ENCODE measurements at places on chromosomes 5 and 9.

DNA sequence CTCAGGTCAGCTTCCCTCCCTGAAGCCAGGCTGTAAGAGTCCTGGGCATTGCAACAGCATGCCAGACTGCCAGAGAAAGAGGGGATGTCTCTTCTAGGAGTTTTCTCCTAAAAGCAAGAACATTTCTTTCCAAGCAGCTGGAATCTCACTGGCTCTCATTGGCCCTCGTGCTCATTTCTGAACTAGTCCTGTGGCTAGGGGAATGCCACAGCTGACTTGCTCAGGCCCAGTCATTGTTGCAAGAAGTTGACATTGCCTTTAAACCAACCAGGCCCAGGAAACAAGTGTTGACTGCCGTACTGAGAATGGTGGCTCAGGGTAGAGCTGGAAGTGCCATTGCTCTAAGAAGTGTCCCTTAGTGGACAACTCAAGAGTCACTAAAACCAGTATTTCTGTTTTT lies 15.0 kb upstream of the CEP120 start:
- no peak overlapping the region for H3K27ac ChIP-seq
- no peaks in the 10 kb centered on the region for H3K27me3 ChIP-seq
- no peaks in the 10 kb centered on the region for H3K4me1 ChIP-seq
- H3K4me3 ChIP-seq = no peak overlapping the region
- DNase-seq = no peak
- H3K36me3 ChIP-seq = no peaks in the 10 kb centered on the region

- H3K27ac ChIP-seq = no peak overlapping the region
- no peaks in the 10 kb centered on the region for H3K27me3 ChIP-seq
- DNase-seq = no peak
- H3K36me3 ChIP-seq = no peaks in the 10 kb centered on the region
- no peaks in the 10 kb centered on the region for H3K4me1 ChIP-seq
- H3K4me3 ChIP-seq = no peak overlapping the region
Measured at GRCh38 chr5:175745210-175745609, 87.3 kb downstream of the HRH2 start.

DNA sequence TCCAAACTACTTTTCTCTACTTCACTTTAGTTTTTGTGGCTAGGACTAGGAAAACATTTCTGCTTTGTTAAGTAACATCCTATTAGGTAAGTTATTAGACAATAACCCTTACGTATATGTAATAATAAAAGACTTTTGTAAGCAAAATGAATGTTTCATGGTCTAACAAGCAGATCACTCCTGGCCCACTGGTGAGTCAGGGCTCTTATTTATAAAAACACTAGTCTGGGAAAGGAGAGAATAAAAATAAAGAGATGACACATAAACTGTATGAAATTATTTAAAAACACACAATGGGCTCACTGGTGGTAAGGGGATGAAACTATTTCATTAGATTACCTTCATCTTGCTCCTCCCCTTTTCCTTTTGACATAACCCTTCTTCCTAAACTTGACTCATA lies 2212.2 kb upstream of the ACO1 start:
- H3K4me3 ChIP-seq = no peak overlapping the region
- H3K27ac ChIP-seq = no peak overlapping the region
- H3K36me3 ChIP-seq = no peaks in the 10 kb centered on the region

GRCh38 chr9:84953797-84954705 lies 284.5 kb downstream of the NTRK2 start:
- peak overlapping the region; percentile 62 for H3K27ac ChIP-seq
- no peaks in the 10 kb centered on the region for H3K27me3 ChIP-seq
- H3K36me3 ChIP-seq = no peaks in the 10 kb centered on the region
- H3K4me1 ChIP-seq = no peaks in the 10 kb centered on the region
- H3K4me3 ChIP-seq = peak overlapping the region; percentile 44

DNA sequence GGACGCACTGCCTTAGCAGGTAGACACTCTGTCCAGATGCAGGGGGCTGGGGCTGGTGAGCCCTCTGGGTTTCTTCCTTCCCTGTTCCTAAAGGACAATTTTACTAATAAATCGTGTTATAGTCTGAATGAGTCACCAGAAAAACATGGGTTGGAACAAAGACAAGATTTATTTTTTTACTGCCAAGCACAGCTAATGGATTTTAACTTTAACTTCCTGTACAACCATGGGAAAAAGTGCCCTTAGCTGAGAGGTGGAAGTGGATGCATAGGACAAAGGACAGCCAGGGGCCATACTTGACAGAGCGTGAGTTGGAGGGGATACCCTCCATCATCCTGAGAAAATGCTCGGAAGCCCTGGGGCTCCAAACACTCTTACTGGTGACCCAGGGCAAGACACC lies 300.7 kb downstream of the MSX2 start:
- H3K4me3 ChIP-seq = no peak overlapping the region
- H3K27ac ChIP-seq = no peak overlapping the region
- no peak for DNase-seq
- no peaks in the 10 kb centered on the region for H3K4me1 ChIP-seq

- no peak overlapping the region for H3K4me3 ChIP-seq
- H3K36me3 ChIP-seq = no peaks in the 10 kb centered on the region
- no peak overlapping the region for H3K27ac ChIP-seq
- no peak for DNase-seq
- H3K4me1 ChIP-seq = no peaks in the 10 kb centered on the region
Measured at GRCh38 chr5:40395251-40395650, 284.5 kb upstream of the PTGER4 start.

DNA sequence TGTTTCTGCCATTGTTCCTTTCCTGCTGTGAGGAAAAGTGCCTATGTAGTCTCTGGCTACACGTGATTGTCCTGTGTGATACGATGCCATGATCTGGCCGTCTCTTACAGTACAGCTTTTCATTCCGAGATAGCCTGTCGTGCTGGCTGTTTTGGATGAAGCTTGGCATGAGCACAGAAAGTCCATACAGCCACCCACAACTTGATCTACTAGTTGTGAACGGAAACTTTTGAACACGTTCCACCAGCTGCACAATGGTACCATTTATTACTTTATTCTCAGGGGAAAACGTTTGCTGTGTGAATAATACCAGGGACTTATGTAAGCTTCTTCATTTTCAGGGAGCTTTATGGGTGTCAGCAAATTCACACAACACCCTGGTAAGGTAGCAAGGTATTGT lies 217.6 kb upstream of the ANKRD55 start:
- H3K27ac ChIP-seq = peak overlapping the region; percentile 68
- no peak for DNase-seq
- H3K27me3 ChIP-seq = no peaks in the 10 kb centered on the region
- no peaks in the 10 kb centered on the region for H3K4me1 ChIP-seq

GRCh38 chr5:143938230-143938629 lies 126.3 kb downstream of the HMHB1 start:
- no peak overlapping the region for H3K27ac ChIP-seq
- no peaks in the 10 kb centered on the region for H3K4me1 ChIP-seq

DNA sequence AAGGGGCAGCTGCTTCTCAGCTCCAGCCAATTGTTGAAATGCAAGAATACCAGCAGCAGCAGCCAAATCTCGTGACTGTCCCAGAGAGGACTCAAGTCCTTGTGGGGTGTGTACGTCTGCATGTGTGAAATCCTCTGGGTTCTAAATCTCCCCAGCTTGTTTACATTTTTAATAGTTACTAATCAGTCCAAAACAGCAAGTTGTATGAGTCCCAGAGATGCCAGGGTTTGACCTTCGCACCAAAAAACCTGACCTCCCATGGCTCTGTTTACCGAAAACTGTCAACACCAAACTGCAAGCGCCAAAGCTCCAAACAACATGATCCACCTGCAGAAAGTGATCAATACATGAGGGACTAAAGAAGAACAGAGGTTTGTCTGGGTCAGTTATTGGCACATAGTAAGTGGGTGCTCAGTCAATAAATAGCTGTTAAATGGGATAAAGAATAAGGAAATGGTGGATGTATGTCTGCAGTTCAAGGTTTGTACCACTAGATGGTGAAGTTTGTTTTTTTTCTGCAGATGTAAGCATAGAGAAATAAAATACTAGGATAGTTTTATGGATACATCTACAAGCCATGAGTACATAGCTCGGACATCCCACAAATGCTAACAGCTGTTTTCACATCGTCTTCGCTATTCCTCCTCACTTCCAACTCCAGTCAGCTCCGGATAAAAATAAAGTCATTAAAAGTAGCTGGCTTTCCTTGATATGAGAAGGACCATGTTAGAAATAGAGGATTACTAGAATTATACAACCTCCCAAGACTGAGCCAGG lies 85.3 kb upstream of the ADRB2 start:
- no peak overlapping the region for H3K27ac ChIP-seq
- no peaks in the 10 kb centered on the region for H3K36me3 ChIP-seq
- no peaks in the 10 kb centered on the region for H3K4me1 ChIP-seq
- no peak overlapping the region for H3K4me3 ChIP-seq

- no peak for DNase-seq
- no peak overlapping the region for H3K4me3 ChIP-seq
- H3K4me1 ChIP-seq = peaks cover 4% of the 10 kb centered on the region
- H3K27ac ChIP-seq = peak overlapping the region; percentile 14
Measured at GRCh38 chr9:127550282-127550681, 61.8 kb upstream of the STXBP1 start.

- H3K27me3 ChIP-seq = no peaks in the 10 kb centered on the region
- H3K36me3 ChIP-seq = no peaks in the 10 kb centered on the region
- DNase-seq = no peak
- H3K4me3 ChIP-seq = no peak overlapping the region
Measured at GRCh38 chr5:147626464-147626863, 116.6 kb upstream of the DPYSL3 start.

- DNase-seq = no peak
- no peaks in the 10 kb centered on the region for H3K4me1 ChIP-seq
- H3K27ac ChIP-seq = no peak overlapping the region
- no peaks in the 10 kb centered on the region for H3K36me3 ChIP-seq
- H3K4me3 ChIP-seq = no peak overlapping the region
- no peaks in the 10 kb centered on the region for H3K27me3 ChIP-seq
Measured at GRCh38 chr5:59016925-59017324, 434.1 kb downstream of the RAB3C start.

GRCh38 chr9:116372081-116372673 lies 218.6 kb downstream of the PAPPA start:
- no peak overlapping the region for H3K4me3 ChIP-seq
- H3K27ac ChIP-seq = no peak overlapping the region
- no peaks in the 10 kb centered on the region for H3K27me3 ChIP-seq

GRCh38 chr5:147485046-147485445 lies 24.8 kb downstream of the DPYSL3 start:
- H3K36me3 ChIP-seq = no peaks in the 10 kb centered on the region
- no peaks in the 10 kb centered on the region for H3K4me1 ChIP-seq
- H3K4me3 ChIP-seq = no peak overlapping the region
- DNase-seq = no peak

GRCh38 chr9:123000371-123001068 lies 32.9 kb upstream of the GPR21 start:
- no peak overlapping the region for H3K27ac ChIP-seq
- H3K4me3 ChIP-seq = no peak overlapping the region
- no peaks in the 10 kb centered on the region for H3K4me1 ChIP-seq
- peaks cover 4% of the 10 kb centered on the region for H3K36me3 ChIP-seq
- no peak for DNase-seq

DNA sequence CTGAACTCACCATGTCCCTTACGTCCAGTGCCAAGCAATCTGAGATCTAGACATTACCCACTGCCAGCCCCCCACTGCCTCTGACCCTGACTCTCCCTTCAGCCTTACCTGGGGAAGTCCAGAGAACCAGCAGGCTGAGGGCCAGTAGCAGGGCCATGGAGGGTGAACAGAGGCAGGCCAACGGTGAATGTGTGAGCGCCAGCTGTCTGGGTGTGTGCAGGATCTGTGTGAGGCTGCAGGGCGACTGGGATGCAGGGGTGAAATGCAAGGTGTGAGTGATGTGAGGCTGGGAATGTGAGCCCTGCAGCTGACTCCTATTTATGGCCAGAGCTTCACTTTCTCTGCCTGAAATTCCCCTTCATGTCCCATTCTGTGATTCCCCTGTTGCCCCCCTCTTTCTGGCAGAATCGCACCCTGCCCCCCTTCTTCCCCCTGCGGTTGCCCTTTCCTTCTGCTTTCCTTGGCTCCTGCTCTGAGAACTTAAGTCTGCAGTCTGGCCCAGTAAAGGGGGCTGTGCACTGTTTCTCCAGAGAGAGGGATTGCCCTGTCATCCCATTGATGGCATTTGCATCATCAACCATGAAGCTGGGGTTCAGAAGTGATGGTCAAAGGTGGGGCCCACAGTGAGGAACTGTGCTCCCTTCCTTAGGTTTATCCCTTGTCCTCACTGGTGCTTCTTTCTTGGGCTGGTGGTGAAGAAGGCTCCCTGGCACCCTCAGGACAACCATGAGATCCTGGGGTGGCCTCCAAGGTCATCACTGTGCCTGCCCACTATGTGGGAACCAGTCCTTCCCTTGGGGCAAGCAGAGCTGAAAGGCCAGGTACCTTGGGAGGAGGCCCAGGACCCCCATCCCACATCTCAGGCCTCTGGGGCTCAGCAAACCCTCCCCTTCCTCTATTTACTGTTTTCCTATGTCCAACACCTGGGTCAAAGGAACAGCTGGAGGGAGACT lies at the start of gene CCL19:
CCL19 (minus strand) TSS at position 294 of the 953 bp plus-strand sequence; CDS start at position 157, 137 bp downstream.
- H3K4me1 ChIP-seq = no peaks in the 10 kb centered on the region
- no peak within 1 kb of the TSS for H3K27ac ChIP-seq
- H3K27me3 ChIP-seq = no peaks in the 10 kb centered on the region
- H3K36me3 ChIP-seq = no peaks in the 10 kb centered on the region
- no peak for DNase-seq

DNA sequence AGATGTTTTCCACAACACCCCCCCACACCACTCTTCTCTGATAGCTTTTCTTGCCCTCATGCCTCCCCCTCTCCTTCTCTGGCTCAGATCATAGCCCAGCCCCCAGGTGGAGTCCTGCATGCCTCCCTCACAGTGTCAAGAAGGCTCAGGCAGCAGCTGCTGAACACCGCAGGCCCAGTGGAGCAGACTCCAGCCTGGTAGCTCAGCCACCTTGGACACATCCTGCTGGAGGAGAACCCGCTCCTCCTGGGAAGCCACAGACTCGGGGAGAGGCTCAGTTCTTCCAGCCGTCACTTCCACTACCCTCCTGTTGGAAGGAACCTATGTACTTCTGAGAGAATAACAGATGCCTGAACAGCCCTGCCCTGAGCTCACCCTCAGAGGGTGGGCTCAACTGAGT lies 143.4 kb downstream of the SPOCK1 start:
- no peaks in the 10 kb centered on the region for H3K4me1 ChIP-seq
- no peaks in the 10 kb centered on the region for H3K27me3 ChIP-seq
- H3K36me3 ChIP-seq = no peaks in the 10 kb centered on the region
- H3K27ac ChIP-seq = no peak overlapping the region
- no peak overlapping the region for H3K4me3 ChIP-seq

DNA sequence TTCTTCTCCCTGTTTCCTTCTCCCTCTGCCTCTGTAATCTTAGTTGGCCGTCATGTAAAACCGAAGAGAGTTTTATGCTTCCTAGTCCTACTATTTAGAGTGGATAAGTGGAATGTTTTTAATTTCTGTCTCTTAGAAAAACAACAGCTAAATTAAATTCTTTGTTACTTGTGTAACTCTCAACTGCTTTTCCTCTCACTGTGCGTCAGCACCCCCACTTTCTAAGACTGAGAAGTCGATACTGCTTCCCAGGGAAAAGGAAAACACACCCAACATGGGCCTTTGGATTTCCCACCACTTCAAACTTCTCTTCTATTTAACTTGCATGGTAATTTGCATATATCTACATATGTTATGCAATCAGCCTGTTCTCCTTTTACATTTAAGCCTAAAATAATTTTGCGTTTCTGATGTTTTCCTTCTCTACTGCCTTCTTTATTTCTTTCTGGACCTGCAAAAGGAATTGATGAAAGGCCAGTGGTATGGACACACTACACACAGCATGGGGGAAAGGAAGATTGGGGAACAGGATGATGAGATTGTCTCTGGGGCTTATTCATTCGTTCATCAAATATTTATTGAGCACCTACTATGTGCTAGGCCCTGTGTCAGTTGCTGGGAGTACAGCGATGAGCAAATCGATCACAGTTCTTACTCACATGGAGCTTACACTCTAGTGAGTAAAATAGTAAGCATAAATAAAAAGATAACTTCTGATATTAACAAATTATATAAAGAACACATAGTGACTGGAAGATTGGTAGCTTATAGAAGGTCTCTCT lies 52.5 kb upstream of the CTNNA1 start:
- H3K27me3 ChIP-seq = no peaks in the 10 kb centered on the region
- H3K4me3 ChIP-seq = no peak overlapping the region
- H3K36me3 ChIP-seq = no peaks in the 10 kb centered on the region
- no peaks in the 10 kb centered on the region for H3K4me1 ChIP-seq
- DNase-seq = no peak
